ENCODE measurements at places on chromosomes 7 and 10.

- no peak for DNase-seq
Measured at GRCh38 chr7:49866076-49866735, 92.8 kb downstream of the VWC2 start.

- DNase-seq = peak; percentile 41
Measured at GRCh38 chr7:41996381-41997035, 240.5 kb downstream of the GLI3 start.

GRCh38 chr7:147605323-147605722, 985.2 kb upstream of the C7orf33 start:
- DNase-seq = no peak

- DNase-seq = no peak
Measured at GRCh38 chr7:117896339-117896738, 23.1 kb upstream of the CTTNBP2 start.

- DNase-seq = peak; percentile 48
Measured at GRCh38 chr10:76649723-76650127, 987.9 kb downstream of the KCNMA1 start.

GRCh38 chr7:105618016-105618296, 36.7 kb upstream of the EFCAB10 start:
- DNase-seq = no peak

- peak; percentile 70 for DNase-seq
Measured at GRCh38 chr10:8069627-8070026, 15.1 kb downstream of the GATA3 start.

- DNase-seq = peak; percentile 62
Measured at GRCh38 chr7:124762611-124763143, 2.9 kb downstream of the GPR37 start.

DNA sequence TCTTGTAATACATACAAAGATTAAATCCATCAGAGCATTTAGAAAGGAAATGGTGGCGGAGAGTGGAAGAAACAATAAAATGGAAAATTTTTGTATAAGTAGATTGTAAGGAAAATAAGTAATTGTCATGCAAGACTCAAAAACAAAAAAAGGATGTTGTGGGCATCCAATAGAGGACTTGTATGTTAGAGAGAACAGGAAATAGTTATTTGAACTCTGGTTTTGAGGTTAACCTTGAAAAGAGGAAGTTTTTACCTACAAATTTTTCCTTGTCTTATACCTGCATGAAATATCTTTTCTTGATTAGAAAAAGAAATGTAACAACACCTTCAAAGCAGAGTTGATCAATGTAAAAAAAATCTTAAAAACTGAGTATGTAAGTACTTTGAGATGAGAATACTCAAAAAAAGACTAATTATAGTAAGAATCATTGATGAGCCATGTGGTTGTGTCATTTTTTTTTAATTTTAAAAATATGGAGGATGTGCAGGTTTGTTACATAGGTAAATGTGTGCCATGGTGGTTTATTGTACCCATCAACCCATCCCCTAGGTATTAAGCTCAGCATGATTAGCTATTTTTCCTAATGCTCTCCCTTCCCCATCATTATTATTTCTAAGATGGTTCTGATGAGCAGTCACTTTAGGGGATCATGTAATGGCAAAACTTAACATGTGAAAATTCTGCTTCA, 11.9 kb downstream of the TMEM106B start:
- DNase-seq = no peak

- no peak for DNase-seq
Measured at GRCh38 chr7:45979275-45980180, 58.5 kb upstream of the IGFBP3 start.

DNA sequence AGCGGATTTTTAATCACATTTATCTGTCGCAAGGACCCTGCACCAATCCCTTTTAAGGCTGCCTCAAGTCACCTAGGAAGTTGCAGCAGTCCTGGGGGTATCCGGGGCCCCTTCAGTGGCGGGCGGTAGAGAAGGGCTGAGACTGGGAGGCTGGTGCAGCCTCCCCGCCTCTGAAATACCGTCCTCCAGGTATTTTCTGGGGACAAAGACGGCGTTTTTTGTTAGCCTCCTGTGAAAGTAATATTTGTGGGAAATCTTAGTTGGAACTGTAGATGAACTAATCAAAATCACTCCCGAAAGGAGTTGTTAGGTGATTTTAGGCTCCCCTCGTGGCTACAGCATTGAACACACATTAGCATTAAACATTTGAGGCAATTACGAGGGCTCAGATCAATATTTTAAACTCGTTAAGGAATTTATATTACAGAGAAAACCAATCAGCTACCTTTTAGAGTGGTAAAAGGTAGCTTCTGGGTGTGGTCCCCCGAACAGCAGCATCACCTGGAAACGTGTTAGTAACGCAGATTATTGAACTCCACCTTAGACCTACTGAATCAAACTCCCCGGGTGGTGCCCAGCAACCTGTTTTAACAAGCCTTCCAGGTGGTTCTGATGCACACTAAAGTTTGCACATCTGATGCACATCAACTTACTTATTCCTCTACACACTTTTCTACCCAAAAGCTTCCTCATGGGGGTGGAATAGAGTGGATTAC, 530 bp upstream of the ANXA7 start:
- no peak for DNase-seq

GRCh38 chr7:3880228-3880987, 579.4 kb downstream of the SDK1 start:
- DNase-seq = no peak

GRCh38 chr10:126387931-126388911, at the start of gene ADAM12:
ADAM12 (minus strand) TSS chr10:126388477; CDS start chr10:126388145, 332 bp downstream.
- peak; percentile 71 for DNase-seq

DNA sequence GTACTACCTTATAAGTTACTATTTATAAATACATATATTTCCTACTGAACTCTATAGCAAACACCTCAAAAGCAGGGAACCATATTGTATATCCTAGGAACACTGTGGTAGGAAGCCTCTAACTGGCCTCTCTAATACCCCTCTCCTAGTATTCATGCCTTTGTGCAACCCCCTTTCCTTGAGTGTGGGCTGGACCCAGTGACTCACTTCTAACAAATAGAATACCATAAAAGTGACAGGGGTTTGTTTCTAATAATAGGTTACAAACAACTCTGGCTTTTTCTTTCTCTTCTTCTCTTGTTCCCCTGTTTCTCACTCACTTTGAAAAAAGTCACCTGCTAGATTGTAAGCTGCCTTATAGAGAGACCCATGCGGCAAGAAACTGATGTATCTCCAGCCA, 51.6 kb upstream of the MACC1 start:
- peak; percentile 41 for DNase-seq

DNA sequence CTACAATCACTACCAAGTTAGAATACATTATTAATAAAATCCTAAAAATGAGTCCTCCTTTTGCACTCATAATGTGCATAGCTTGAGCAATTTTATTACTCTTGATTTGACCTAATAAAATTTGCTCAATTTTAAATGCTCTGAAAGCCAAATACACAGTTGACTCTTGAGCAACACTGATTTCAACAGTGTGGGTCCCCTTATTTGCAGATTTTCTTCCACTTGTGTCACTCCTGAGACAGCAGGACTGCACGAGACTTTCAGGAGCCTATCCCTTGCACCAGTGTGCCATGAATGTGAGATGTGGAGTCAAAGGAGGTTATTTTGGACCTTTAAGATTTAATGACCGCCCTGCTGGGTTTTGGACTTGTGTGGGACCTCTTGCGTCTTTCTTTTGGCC, 23.2 kb downstream of the RNF216 start:
- DNase-seq = no peak

- peak; percentile 34 for DNase-seq
Measured at GRCh38 chr7:158973440-158973839, 117.1 kb downstream of the DYNC2I1 start.

- no peak for DNase-seq
Measured at GRCh38 chr7:4319280-4319679, 362.8 kb upstream of the FOXK1 start.

DNA sequence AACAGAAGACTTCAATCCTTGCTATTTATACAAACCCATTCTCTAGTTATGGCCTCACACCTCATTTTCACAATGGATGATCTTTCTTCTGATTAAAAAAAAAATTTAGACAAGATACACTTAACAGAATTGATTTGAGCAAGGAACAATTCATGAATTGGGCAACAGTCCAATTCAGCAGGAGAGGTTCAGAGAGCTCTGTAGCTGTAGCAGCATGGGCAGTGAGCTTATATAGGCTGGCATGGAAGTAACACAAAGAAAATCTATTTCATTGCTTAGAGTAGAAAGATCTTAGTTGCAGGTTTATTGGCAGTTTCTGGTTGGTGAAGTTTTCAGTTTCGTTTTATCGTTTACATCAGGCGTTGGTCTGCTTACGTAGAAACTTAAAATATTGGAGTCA, 23.0 kb upstream of the LRGUK start:
- no peak for DNase-seq

GRCh38 chr7:103140061-103140460, 8.8 kb downstream of the NAPEPLD start:
- DNase-seq = no peak

DNA sequence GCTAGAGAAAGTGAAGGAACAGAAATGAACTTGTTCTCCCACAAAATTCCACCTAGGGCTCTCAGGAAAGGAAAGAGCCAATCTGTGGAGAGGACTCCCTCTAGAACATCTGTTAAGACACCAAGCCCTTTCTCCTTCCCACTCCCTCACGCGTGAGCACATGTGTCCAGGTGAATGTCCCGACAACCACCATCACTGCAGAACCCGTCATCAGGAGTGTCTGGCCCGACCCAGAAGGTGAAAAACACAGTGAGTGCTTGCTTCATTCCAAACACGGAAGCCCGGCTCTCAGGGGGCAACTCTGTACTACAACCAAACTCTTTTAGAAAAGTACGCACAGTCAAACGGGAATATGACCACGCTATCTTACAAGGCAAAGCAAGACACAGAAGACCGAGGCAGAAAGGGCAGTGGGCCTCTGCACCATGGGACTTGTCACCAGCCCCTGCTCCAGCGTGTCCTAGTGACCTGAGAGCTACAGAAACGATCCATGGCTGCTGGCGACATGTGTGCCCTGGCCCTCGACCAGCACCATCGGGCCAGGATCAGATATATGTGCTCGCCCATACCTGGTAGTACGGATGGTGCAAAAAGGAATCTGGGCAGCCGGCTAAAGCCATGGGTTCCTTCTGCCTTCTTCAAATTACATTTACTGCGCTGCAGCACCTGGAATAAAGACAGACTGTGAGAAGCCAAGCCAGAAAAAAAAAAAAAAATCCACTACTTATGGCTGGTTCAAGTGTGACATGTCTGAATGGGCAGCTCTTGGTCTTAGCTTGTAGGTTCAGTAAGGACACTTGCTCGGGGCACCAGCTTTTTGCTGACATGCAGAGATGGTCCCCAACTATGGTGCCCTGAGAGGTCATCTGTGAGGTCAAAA, 50.8 kb downstream of the GRB10 start:
- no peak for DNase-seq

DNA sequence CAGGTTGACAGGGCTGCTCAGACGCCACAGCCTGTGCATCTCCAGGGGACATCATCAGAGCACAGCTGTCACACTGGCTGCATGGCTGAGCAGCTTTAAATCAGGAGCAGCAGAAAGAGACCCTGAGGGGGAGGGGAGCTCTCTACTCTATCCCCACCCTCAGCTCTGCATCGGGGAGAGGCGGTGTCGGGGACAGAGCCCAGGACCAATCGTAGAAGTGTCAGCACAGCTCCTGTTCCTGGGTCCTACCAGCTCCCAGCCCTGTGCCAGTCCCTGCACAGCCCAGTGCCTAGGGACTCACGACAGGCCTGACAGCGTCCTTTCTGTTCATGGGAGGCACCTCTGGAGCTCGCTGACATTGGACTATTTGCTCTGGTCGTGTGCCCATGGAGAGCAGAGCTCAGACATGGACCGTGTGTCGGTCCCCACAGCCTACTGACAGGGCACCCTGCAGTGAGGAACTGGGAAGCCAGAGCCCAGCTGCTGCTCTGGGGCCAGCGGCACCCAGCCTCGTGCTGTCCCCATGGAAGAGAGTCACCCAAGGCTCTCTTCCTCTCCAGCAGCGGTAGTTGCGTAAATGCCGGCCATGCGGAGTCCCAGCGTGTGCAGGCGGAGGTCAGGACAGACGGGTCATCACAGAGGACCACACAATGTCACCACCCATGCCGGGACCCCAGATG, 20.4 kb upstream of the ANTXRL start:
- DNase-seq = no peak

GRCh38 chr10:59465088-59465487, 102.7 kb upstream of the FAM13C start:
- peak; percentile 27 for DNase-seq

DNA sequence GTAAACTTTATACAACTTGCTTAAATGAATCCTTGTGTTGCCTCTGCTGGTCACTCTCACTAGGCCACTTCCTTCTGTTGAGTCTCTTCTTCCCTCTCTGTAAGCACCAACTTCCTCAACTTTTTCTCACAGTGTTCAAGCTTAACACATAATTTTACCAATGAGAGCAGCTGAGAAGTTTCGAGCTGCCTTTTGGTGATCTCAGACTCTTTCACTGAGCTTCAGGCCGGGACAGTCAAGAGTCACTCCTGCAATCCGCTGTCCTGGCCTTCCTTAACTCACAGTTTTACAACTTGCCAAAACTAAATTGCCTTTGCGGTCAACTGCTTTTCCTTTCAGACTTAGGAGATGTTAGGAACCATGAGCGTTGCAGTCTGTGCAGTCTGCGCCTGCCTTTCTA, 47.4 kb downstream of the PRPF18 start:
- peak; percentile 25 for DNase-seq

GRCh38 chr7:35038354-35038753, 1.1 kb upstream of the DPY19L1 start:
- no peak for DNase-seq

DNA sequence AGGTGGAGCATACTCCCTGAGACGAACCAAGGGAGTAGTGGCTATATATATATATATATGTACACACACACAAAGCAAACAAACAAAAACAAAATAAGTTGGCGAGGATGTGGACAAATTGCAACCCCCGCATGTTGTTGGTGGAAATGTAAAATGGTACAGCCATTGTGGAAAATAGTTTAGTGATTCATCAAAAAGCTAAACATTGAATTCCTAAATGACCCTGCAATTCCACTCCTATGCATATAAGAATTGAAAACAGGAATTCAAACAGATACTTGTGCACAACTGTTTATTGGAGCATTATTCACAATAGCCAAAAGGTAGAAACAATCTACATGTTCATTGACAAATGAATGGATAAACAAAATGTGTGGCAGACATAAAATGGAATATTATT, 407.9 kb downstream of the KCNMA1 start:
- no peak for DNase-seq

DNA sequence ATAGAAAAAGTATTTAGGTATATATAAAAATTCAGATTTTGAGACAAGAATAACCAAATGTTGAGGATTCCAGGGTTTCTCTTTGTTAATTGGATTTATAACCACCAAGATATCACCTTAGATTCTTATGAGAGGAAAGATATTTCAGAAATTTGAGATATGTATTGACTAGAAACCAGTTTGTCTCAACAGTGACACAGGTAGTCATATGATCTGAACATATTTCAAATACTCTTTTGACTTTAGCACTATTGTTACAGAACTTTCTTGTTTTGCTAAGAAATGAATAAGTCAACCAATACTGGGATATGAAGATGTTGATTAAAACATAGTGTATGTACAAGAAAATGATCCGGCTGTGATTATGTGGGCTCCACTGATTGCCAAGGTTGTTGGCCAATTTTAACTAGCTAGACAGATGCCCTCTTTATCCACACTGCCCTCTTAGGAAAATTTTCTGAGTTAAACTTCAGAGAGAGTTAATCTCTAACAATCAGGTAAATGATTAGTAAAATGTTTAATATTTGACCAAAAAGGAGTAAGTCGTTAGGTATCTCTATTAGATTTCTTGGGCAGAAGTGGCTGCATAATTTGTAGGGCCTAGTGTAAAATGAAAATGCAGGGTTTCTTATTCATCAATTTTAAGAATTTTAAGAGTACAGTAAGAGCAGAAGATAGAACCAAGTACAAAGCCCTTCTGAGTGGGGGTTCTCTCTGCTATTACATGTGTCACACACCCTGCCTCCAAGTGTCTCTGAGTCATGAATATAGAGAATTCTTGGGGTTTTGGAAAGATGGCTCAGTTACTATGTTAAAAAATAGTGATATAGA, 376.0 kb downstream of the TFEC start:
- no peak for DNase-seq
